ENCODE measurements at places on chromosomes 2 and 18. TPM values are rescaled to one million over a fixed set of nuclear protein-coding genes. Genes with fewer than 3 reads are reported as not detected.

Gene FBXO15
- 0.29 TPM for total RNA-seq

Gene SLC35F5
- 61.6 TPM for total RNA-seq

Gene CDKL4
- total RNA-seq = 0.96 TPM

Gene PID1
- 56.5 TPM for total RNA-seq

Gene CDC42EP3
- total RNA-seq = 47.6 TPM

Gene ITPRIPL1
- 3.1 TPM for total RNA-seq

Gene TMEFF2
- total RNA-seq = not detected

Gene CAPN14
- total RNA-seq = 0.10 TPM

Gene SNTG2
- 5.6 TPM for total RNA-seq

Gene FAM210A
- total RNA-seq = 17.3 TPM

Gene THAP4
- 48.7 TPM for total RNA-seq

Gene IER3IP1
- total RNA-seq = 13.6 TPM

Gene TTC32
- total RNA-seq = 8.6 TPM

Gene ATOH8
- total RNA-seq = 69.4 TPM

Gene FSHR
- not detected for total RNA-seq

Gene FAM117B
- total RNA-seq = 3.3 TPM

Gene DPP10
- total RNA-seq = not detected

Gene KIF3C
- total RNA-seq = 7.4 TPM

Gene FAM228A
- total RNA-seq = 3.2 TPM

Gene PDE1A
- 7.1 TPM for total RNA-seq

Gene VSNL1
- total RNA-seq = not detected

Gene RUFY4
- 0.42 TPM for total RNA-seq

Gene C2orf15
- 0.32 TPM for total RNA-seq

Gene POTEJ
- total RNA-seq = not detected

Gene SULT1C2
- 0.64 TPM for total RNA-seq
